Chondrocyte (in vitro differentiated cells): ENCODE measurements at places on chromosomes 5 and 9.

- DNase-seq: no peak
These were observed 71.4 kb upstream of the MAP1B start for GRCh38 chr5:72035831-72036230.

GRCh38 chr5:172800088-172800551 lies 29.1 kb upstream of the DUSP1 start:
- DNase-seq: no peak

DNA sequence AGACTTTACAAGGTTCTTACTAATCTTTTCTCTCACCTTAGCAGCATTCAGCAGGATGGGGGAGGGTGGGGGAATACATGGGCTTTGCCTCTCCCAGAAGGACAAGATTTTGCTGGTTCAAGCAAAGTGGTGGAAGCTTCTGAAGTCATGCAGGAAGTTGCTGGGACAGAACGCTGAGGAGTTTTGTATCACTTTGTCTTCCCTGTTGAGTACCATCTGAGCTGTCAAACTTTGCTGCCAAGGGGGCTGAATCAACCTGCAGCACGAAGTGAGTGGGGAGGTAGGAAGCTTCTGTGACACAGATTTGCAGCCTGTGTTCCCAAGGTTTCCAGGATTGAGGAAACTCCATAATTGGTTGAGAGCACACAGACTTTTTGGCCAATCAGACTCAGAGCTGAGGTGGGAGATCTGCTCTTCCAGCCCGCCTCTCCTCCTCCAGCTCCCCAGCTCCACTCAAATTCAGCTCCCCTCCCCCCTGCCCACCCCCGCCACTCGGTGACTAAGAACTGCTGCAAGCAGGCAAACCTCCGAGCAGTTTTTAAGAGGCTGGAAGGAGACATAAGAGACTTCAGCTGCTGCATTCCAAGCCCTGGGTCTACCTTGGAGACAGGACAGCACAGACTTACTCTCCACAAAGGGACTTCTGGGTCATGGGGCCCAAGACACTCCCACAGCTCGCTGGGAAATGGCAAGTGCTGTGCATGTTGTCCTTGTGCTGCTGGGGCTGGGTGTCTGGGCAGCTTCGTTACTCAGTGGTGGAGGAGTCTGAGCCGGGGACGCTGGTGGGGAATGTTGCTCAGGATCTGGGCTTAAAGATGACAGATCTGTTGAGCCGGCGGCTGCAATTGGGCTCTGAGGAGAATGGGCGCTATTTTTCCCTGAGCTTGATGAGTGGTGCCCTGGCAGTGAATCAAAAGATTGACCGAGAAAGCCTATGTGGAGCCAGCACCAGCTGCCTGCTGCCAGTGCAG lies at the start of gene PCDHGC5:
Gene PCDHGC5, plus strand, starts transcription at position 491 of the 971 bp plus-strand sequence. Its CDS starts 160 bp downstream, at position 651.
- no peak for DNase-seq

DNA sequence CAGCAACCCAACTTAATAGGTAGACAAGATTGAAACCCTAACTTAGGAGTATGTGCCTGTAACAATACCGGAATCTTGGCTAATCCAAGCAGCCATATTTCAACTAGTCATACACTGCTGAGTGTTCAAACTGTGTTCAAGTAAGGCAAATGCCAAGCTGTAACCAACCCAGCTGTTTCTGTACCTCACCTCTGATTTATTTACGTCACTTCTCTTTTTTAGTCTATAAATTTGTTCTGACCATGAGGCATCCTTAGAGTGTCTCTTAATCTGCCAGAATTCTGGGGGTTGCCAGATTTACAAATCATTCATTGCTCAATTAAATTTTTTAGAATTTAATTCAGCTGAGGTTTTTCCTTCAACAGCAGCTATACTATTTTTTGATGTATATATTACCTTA lies 723.2 kb downstream of the CDH18 start:
- no peak for DNase-seq

DNA sequence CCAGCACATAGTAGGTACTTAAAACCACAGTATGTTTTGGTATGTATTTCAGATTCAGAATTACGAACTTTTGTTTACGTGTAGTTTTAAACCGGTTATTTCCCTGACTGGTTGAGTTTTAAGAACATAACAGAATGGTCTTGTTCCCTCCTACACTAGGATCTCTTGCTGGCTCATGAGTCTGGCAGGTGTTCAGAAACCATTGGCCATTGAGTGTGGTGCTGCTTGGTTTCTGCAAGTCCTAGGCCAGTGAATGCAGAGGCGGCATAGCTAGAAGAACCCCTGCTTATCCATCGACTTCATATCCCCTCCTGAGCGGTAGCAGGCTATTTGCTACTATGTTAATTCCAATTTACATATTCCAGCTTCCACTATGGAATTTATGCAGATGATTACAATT lies 65.6 kb downstream of the GPR21 start:
- no peak for DNase-seq

DNA sequence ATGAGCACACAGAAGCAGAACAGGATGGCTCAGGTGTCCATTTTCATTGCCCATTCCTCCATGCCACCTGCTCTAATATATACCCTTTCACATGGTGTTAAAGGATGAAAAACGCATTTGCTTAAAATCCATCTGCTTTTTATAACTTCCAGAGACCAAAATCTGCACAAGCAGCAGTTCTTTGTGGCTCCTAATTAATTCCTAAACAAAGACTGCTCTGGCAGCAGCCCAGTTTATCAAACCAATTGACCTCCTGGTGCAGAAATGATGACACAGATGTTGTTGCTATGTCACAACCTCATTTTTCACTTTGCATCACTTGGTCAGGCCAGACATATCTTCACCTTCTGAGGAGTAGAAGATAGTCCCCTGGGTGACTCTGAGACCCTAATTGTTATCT lies 141.2 kb downstream of the ASTN2 start:
- no peak for DNase-seq

GRCh38 chr5:95216136-95216955 lies 68.5 kb downstream of the MCTP1 start:
- no peak for DNase-seq

- DNase-seq: peak; percentile 19
These were observed 239.8 kb downstream of the PBX3 start for GRCh38 chr9:125986966-125987365.

DNA sequence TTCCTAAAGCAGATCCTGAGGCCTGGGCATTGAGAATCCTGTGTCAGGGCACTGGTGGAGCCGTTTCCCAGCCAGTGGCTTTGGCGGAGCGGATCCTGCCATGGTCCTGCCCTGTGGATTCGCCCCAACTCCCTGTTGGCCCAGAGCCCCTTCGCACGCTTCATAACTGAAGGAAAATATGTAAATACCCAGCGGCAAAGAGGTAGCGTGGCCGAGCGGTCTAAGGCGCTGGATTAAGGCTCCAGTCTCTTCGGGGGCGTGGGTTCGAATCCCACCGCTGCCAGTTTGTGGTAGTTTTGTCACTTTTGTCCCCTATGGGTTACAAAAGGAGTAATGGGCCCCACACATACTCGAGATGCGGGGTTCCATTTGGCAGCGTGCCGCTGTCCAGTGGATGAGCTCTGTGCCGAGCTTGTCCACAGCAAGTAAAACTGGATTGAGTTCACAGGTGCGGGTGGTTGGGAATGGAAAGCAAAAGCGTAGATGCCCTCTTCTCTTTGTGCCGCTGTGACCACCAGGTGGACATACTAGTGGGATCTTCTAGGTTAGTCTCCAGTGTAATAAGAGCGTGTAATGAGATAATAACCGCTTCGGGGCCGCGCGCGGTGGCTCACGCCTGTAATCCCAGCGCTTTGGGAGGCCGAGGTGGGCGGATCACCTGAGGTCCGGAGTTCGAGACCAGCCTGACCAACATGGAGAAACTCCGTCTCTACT lies 17.3 kb downstream of the TRIM7 start:
- DNase-seq: no peak

DNA sequence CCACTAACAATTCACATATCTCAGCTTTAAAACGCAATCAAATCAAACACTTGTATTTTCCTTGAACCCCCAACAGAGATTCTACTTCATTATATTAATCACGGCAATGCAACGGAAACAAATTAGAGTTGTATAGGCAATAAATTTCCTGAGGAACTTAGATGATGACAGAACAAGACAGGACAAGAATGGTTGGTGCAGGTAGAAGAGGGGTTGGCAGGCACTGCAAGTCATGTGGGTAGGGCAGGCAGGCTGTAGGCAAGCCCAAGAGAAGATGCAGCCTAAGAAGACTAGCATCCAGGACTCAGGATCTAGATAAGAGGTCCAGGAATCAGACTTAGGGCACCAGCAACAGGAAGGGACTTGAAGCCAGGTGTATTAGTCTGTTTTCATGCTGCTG lies 16.6 kb upstream of the FEM1C start:
- DNase-seq: no peak

DNA sequence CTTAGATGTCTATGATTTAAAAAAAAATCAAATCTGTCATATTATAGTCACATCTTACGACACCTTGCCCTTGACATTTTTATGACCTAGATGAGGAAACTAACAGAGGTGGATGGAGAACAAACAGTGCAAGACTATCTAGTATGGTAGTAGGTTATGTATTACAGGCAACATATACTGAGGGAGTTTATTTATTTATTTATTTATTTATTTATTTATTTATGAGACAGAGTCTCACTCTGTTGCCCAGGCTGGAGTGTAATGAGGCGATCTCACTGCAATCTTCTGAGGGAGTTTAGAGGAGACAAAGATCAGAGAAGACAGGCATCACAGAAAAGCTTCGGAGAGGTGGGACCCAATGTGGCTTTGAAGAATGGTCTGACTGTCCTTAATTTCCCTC lies 4.5 kb upstream of the PBX3 start:
- no peak for DNase-seq

GRCh38 chr9:130325921-130326320 lies 60.4 kb downstream of the HMCN2 start:
- no peak for DNase-seq

DNA sequence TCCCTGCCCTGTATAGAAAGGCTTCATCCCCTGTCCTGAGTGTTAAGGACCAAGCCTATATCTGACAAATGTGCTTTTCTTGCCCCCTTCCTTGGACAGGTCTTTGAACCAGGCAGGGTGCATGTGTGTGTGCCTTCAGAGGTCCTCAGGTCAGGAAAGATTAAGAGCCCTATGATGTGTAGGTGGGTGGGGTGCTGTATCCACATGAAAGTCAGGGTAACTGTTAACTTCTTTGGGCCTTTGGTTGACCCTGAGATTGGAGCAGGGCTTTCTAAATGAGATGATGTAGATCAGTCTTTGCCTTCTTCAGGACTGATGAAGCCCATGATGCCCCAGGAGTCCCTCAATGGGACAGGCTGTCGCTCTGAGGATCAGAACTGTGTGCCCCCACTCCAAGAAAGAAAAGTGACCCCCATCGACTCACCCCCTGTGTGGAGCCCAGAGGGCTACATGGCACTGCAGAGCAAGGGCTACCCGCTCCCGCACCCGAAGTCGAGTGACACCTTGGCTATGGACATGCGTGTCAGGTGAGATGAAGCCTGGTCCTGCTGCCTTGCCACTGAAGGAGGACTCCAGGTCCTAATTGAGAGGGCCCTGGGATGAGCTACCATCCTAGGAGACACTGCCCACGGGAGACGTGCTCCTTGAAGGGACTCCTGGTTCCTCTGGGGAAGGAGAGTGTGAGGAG lies 29.4 kb upstream of the POMT1 start:
- DNase-seq: peak; percentile 87

- no peak for DNase-seq
These were observed 10.9 kb upstream of the SLC24A2 start for GRCh38 chr9:19799784-19800183.

GRCh38 chr5:180140079-180140554 lies 68.6 kb upstream of the RNF130 start:
- DNase-seq: no peak

GRCh38 chr5:124908581-124909451 lies 162.4 kb upstream of the ZNF608 start:
- DNase-seq: no peak

- no peak for DNase-seq
These were observed 129.1 kb upstream of the ZNF462 start for GRCh38 chr9:106733828-106734380.

- DNase-seq: no peak
These were observed 46.8 kb upstream of the KIAA1958 start for GRCh38 chr9:112439825-112440224.

GRCh38 chr9:124467410-124468060 lies 17.3 kb downstream of the ADGRD2 start:
- peak; percentile 72 for DNase-seq

DNA sequence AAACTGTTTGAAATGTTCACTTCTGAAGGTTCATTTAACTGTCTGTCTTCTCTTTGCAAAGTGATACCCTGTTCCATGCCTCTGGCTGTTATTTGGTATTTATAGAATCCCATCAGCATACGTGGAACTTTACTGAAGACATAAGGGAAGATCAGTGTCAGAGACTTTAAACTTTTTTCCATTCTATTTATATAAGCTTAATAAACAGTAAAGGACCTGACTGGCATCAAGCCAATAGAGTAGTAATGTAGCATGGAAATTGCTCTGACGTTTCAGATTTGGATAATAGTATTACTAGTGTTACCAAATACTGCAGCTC lies 94.9 kb upstream of the MINAR2 start:
- DNase-seq: no peak

DNA sequence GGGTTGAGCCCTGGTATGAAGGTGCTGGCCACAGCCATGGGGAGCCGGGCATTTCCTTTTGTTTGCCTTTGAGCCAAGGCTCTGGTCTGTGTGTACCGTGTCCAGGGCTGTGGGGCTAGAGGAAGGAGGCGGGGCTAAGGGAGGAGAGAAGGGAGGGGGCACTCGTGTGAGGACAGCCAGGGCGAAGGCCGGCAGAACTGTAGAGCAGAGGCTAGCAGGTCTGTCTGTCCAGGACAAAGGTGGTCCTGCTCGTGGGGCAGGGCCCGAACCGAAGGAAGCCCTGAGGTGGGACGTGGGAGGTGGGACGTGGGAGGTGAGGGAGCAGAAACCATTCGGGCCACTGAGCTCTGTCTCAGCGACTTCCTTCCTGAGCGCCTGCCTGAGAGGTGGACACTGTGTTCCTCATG lies 41.3 kb upstream of the TESK1 start:
- DNase-seq: no peak

GRCh38 chr5:79261897-79262296 lies 26.0 kb downstream of the JMY start:
- no peak for DNase-seq

GRCh38 chr5:178740921-178741320 lies 10.5 kb upstream of the ZNF354A start:
- no peak for DNase-seq
